ENCODE measurements at places on chromosomes 13 and 19.

GRCh38 chr19:40721936-40722661 is 5.2 kb downstream of the ITPKC start:
- DNase-seq: no peak

- DNase-seq: no peak
Measured at GRCh38 chr19:3073931-3074595, 11.8 kb upstream of the TLE5 start.

DNA sequence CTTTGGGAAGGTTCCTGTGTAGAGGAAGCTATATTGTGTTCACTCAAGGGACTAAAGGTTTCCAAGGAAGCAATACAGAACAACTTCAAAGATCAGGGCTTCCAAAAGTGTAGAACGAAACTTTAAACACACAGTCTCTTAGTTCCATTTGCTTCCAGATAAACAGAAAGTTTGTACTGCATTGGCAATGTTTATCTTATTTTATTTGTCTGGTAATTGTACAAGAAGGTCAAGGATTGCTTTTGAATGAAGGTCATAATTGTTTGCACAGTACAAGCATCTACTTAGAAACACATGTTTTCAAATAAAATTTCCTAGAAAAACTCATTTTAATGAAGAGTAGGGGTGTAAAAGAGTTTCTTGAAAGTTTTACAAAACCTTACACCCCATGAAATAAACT is 712.7 kb upstream of the SGCG start:
- DNase-seq: no peak

DNA sequence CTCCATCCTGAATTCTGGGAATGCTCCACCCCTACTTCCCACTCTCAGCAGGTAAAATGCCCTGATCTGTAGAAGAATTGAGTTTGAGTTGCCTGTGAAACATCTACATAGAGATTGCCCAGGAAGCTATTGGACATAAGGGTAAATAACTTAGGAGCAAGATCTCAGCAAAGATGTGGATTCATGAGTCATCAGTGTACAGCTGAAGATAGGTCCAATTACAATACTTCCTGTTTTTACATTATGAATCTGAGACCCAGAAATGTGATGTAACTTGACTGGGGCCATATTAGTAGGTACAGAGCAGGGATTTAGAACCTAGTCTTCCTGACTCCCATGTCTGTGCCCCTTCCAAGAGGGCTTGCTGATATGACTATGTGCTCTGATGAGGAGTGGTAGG is 79.4 kb upstream of the FNDC3A start:
- DNase-seq: no peak

DNA sequence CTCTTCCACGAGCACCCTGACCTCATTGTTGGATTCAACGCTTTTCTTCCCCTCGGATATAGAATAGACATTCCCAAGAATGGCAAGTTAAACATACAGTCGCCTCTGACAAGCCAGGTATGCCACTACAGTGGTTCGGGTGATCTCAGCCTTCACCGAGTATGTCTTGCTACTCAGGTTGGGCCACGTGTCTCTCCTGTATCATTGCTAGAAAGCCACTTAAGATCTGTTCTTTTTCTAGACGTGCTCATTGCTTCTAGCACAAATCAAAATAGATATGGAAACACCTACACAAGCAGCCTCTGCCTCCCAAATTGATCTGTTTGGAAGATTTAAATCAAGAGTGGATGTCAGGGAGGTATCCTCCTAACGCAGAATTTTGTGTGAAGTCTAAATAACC is 2.3 kb downstream of the SIN3B start:
- DNase-seq: no peak

- DNase-seq: peak; percentile 33
Measured at GRCh38 chr13:102597029-102597961, 509 bp downstream of the TPP2 start.

DNA sequence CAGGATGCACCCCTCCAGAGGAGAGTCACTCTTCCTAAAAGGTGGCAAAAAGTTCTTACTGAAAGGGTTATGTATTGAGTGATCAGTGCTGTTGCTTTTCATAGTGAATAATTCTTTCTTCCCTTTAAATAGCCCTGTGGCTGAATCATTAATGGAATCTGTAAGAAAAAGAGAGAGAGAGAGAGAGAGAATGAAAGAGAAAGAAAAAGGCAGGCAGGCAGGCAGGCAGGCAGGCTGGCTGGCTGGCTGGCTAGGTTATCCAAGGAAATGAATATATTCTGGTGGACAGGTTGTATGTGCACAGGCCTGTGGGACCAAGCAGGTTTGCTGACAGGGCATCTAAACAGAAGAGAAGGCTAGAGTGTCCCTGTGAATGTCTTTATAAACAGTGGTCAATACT is 100.5 kb downstream of the DLEU7 start:
- DNase-seq: no peak

DNA sequence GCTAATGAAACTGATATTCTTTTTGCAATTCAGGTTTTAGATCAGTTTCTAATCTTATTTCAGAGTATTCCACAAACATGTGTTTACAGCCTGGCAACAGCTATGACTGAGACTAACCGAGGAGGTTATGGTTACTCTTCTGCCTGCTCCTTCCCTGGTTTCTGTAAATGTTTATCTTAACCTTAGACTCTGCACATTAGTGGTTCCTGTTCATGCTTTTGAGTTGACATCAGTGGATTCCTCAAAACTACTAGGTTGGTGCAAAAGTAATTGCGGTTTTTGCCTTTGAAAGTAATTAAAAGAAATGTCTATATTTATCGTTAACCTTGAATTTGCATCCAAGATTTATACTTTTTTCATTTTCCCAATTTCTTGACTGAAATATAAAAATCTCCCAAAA is 237.0 kb upstream of the TSHZ3 start:
- DNase-seq: no peak

GRCh38 chr19:10815007-10815536 is 20.9 kb downstream of the TMED1 start:
- no peak for DNase-seq

GRCh38 chr19:13430790-13431582 is 75.3 kb downstream of the CACNA1A start:
- peak; percentile 37 for DNase-seq
